Endothelial cell (in vitro differentiated cells): ENCODE measurements at places on chromosomes 5 and 9.

DNA sequence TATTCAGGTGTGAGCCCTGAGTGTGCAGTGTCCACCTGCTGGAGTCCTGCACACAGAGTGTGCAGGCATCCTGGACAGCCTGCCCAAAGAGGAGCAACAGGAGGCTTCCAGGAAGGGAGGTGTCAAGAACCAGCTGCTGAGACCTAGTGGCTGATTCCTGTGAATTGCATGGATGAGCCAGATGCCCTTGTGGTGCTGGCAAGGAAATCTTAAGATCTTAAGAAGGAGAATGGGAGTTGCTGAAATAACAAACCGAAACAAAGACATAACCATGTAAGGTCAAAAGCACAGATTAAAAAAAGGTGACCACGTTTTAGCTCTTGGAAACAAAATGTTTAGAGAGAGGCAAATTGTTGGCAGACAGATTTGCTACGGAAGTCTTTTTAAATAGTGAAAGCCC is 29.3 kb upstream of the RPS23 start:
- no peak for DNase-seq

DNA sequence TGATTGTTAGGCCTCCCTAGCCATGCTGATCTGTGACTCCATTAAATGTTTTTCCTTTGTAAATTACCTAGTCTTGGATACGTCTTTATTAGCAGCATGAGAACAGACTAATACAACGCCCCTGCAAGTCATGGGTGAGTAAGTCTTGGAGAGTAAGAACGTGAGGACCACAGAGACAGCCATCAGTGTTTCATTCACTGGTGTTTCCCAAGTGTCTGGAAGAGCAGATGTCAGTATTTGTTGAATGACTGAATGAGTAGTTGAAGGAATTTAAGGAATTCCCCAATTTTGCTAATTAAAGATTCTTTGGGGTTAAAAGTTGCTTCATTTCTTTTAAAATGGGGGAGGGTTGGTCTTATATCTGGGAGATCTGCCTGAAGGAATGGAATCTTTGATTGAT is 178.8 kb downstream of the TRIO start:
- no peak for DNase-seq

- no peak for DNase-seq
These were observed 5.5 kb downstream of the MVB12B start for GRCh38 chr9:126331964-126332748.

GRCh38 chr5:41683181-41683580 is 172.8 kb upstream of the PLCXD3 start:
- DNase-seq: no peak

- no peak for DNase-seq
These were observed 438 bp downstream of the TRIP13 start for GRCh38 chr5:893137-893506.

GRCh38 chr9:124133727-124134126 is 122.2 kb downstream of the LHX2 start:
- peak; percentile 53 for DNase-seq

DNA sequence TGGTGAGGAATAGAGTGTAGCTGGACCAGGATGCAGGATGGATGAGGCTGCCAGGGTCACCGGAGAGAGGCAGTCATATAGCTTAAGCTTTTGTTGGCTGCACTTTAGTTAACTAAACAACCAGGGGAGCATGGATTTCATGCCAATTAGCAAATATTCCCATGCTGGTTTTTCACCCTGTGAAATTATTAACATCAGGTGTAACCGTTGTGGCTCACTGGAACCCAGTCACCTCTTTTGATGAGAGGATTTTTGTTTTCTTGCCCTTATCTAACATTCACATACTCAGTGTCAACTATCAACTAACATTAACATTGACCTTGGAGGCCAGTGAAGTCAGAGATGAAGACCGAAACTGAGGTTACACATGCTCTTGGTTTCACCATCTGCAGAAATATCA is 97.2 kb upstream of the BASP1 start:
- DNase-seq: no peak

DNA sequence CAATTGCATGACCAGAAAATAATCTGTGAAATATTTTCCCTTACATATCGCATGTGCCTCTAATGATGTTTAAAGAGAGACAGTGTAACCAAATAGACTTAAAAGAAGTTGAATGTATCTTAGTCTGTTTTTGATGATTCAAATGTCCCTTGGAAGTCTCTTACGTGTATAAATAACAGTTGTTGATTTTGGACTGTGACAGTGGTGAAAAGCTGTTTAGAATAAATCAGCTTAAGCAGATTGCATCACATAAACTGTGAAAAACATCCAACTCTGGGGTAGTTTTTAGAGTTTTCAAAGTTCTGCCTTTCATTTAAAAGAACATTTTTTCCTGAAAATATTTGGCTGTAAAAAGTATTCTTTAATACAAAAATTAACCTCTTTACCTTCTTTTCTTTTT is 301.1 kb downstream of the PRR16 start:
- DNase-seq: no peak

DNA sequence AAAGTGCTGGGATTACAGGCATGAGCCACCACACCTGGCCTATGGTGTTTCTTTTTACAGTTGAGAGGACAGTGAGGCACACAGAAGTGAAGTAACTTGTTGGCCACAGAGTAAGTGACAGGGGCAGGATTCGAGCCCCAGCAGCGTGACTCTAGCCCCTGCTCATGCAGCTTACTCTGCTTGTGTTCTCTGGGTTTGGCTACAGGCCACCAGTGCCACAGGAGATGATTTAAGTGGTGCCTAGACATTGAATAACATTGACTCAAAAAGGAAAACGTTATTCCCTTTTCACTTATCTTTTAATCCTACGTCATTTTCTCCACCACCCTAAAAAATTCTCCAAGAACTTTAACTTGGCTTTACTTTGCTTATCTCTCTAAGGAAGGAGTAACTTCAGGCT is 61.4 kb downstream of the SNX24 start:
- DNase-seq: no peak

GRCh38 chr9:13816837-13817236 is 497.1 kb downstream of the NFIB start:
- no peak for DNase-seq

DNA sequence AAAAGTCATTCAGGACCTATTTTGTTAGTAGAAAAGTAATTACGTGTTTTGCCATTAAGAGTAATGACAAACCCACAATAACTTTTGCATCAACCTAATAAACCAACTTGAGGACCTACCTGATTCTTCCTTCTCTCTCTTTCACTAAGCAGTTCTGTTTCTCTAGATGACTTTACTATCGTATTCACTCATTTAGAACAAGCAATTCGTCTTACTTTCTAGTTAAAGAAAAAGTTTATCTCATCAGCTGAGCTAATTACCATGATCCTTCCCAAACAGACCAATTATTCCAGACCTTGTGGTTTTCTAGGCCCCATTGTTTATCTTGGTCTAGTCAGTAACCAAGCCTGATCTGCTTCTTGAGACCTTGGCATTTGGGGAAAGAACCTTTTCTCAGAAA is 49.6 kb upstream of the PRDM9 start:
- DNase-seq: no peak

DNA sequence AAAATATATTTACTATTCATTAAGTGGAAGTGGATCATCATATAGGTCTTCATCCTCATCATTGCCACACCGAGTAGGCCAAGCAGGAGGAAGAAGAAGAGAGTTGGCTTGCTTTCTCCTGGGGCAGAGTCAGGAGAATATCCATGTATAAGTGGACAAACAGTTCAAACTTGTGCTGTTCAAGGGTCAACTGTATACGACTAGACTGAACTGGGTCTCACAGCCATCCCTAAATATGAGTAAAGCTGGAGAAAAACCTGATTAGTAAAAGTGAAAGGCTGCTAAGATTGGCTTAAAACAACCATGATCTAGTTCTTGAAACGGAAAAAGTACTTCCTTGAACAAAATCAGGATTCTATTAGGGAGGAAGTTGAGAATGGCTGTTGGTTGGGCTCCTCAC is 276.7 kb upstream of the ADRA1B start:
- no peak for DNase-seq

DNA sequence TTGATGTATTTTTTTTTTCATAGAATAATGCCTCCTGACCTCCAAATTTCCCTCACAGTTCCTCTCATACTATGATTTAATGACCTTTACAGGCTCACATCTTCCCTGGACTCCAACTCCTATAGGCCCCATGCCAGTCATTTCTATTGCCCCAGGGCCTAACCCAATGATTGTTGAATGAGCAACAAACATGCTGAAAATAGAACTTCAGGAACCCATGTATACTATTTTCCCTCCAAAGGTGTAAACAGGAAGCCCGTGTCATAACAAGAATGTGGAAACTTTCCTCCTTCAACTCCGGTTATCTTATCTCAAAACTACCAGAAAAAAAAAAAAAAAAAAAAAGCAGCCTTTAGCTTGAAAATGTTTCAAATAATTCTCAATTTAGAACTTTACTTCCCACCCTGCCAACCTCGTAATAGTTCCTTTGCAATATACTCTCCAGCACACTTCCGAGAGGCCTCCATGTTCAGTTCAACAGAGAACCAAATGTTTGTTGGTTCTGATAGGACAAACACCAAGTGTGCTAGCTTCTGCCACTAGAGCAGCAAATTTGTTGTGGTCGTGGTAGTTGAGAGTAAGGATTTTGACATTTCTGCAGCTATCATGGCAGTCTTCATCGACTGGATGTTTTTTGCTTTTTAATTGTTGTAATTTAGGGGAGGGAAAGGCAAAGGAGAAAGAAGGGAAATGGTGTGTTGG is 25.8 kb downstream of the TRPM6 start:
- no peak for DNase-seq

DNA sequence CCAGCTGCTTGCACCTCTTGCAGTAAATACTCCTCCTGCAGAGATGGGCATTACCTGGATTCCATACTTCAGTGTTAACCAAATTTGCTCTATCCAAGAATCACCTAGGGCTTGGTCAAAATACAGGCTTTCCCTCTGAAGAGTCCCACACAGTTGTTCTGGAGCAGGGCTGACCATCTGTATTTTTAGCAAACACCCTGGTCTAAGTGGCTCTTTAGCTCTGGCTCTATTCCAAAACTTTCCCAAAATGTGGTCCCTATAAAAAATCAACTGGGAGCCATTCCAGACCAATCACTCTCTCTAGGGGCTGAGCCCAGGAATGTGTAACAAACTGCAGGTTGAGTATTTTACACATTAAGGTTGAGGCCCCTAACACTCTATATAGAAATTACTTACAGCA is 153.7 kb downstream of the SPOCK1 start:
- DNase-seq: no peak

DNA sequence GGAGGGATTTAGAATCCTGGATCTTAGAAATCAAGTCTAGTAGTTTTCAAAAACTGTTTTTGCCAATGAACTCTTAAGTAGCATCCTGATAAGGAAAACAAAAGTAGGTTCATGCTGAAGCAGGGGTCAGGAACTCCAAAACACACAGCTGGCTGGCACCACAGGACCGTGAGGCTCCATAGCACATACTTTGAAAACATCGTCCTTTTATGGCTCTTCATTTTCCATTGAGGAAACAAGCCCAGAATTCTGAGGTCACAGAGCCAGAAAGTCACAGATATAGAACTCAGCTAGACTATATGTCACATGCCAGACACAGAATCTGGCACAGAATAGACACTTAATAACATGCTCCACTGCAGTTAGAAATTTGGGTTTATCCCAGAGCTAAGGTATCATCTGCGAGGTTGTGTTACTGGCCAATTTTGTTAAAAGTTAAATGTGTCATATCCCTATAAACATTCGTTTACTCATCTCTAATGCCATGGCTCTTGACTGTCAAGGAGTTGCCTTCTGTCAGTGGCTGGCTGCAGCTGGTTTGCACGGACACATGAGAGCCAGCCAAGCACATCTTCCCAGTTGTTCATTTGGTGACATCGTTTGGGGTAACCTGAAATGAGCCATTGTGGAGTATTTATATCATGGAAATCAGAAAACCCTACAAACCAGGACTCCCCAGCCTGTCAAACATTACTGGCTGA is 58.8 kb downstream of the FAM78A start:
- DNase-seq: no peak

- DNase-seq: no peak
These were observed 144.3 kb upstream of the MTAP start for GRCh38 chr9:21657966-21658667.

- DNase-seq: no peak
These were observed 192.7 kb downstream of the SMC2 start for GRCh38 chr9:104286799-104287198.

DNA sequence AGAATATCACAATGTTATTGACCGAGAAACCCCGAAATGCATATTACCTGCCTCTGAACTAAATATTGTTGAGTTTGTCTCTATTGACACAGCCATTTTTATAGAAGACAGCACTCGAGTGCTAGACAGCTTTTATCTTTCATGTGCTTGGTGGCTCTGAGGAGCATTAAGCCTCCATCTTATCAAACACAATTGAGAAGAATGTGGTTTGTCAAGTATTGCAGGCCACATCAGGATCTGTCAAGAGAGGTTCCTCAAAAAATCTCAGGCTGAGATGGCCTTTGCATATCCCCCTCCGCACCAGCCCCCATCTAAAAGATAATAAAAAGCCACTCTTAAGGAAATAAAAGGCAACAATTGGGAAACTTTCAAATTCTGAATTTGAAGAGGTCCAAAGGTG is 284.8 kb downstream of the DENND1A start:
- DNase-seq: no peak

- DNase-seq: no peak
These were observed 2.3 kb downstream of the CNTFR start for GRCh38 chr9:34587271-34587670.

DNA sequence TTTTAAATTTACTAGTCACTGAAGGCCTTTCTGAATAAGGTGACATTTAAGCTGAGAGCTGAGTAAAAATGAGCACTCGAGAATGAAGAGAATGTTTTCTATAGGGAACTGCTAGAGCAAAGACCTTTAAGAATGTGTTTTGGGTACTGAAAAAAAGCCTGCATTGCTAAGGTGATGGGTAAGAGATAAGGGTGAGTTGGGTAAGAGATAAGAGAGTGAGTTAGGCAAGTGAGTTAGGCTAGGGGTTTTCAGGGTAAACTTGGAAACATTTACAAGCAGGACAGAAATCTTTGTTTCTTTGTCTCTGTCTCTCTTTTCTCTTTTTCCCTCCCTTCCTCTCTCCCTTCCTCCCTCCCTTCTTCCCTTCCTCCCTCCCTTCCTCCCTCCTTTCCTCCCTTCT is 5.6 kb downstream of the RAD23B start:
- DNase-seq: no peak

DNA sequence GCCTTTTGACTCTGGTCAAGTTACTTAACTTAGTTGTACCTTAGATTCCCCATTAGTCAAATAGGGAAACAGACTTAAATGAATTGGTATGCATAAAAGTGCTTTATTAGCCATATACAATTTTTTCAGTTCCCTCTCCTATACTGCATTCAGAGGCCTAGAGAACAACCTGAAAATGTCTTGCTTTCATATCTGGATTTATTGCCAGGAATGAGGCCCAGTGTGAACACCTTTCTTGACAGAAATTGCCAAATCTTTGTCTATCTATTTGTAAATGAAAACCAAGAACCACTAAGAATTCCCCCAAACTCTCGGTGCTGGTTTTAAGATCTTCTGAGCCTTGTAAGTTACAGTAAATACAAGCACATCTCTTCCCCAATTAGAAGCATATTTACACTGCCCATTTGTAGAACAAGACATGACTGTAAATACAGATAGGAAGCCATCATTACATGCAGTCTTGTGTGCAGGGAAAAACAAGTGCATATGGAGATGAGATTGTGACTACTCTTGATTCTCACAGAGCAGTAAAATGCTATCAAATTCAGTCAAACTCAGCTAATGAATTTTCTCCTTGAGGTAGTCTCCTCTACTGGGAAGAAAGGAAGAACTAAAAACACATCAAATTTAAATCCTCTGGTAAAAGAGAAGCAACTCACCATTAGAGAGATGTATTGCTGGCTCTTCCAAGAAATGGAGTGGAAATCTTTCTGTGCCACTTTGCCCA is 5.2 kb upstream of the FAM13B start:
- no peak for DNase-seq
